ENCODE measurements at places on chromosomes 4 and X.

DNA sequence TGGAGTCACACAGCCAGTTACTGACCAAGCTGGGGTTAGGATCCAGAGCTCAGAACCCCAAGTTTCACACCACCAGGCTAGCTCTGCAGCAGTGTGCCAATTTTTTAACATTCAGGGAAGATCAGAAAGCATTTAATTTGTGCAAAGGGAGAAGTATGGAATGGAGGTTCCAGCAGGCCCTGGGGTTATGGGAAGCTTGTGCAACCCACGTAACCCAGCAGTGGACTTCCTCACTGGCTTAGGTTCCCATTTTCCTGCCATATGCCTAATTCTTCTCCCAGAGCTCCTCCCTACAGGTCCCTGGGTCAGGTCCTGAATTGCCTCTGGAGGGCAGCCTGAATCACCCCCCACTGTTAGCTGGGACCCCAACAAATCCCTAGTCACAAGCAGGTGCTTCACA is 14.0 kb downstream of the APLN start:
- DNase-seq, result no peak

DNA sequence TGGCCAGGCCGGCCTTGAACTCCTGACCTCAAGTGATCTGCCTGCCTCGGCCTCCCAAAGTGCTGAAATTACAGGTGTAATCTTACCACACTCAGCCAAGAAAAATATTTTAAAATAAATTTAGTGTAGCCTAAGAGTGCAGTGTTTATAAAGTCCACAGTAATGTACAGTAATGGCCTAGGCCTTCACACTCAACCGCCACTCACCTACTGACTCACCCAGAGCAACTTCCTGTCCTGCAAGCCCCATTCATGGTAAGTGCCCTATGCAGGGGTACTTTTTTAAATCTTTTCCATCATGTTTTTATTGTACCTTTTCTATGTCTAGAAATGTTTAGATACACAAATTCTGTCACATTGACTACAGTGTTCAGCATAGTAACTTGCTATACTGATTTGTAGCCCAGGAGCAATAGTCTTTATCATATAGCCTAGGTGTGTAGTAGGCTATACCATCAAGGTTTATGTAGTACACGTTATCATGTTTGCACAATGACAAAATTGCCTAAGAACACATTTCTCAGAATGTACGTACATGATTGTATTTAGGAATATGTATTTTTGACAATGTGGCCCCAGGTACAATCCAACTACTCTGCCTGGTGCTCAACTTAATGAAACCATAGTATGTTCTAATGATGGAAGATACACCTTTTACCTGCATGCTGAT is 455.2 kb downstream of the PCDH7 start:
- DNase-seq, result no peak

DNA sequence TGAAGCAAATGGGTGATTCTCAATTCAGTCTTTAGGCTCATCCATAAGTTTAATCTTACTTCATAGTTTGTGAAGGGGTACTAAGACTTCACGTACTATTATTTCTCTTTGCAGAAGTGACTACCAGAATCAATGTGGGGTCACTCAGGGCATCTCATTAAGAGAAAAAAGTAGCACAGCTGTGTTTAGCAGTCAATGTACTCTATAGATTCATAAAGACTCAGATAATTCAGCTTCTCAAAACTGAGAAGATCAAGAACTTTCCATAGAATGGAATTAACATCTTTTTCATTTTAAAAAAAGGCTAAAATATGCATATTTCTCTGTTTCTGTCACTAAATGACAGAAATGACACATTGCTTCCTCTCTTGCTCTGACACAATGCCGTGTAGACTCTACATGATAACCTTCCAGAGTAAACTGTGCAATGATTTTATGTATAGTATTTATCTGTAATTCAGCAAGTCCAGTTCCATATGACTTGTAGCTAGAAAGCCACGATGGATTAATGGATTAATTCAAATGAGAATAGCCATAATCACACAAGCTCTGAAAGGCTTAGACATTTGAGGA is 20.3 kb upstream of the LSM6 start:
- DNase-seq, result no peak

GRCh38 chrX:24494647-24495075 is 29.6 kb downstream of the PDK3 start:
- DNase-seq, result no peak

- no peak for DNase-seq
Measured at GRCh38 chr4:122710434-122711308, 21.8 kb upstream of the BBS12 start.

GRCh38 chr4:151347490-151348235 is 22.3 kb upstream of the SH3D19 start:
- DNase-seq, result no peak

GRCh38 chr4:106809076-106809475 is 227.0 kb downstream of the DKK2 start:
- DNase-seq, result peak; percentile 3

DNA sequence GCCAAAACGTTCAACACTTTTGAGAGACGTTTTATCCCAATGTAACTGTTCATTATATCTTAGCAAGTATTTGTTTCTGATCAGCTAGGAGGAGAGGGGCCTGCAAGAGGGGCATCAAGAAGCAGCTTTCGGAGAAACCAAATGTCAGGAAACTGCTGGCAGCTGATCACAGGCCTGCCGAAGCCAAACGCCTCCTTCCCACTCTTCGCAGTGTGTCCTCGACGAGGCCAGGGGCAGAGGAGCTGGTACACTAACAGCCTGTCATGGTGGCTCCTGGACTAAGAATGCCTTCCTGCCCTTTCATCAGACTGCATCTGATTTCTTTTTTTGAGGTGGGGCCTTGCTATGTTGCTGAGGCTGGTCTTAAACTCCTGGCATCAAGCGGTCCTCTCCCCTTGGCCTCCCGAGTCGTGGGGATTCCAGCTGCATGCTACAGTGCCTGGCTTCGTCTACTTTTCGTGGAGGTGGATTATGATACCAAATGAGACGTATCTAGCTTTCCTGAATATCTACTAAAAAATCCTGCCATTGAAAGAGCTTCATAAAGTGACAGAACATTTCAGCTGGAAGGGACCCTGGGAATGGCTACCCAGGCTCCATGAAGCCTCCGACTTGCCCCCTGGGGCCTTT is 134.8 kb downstream of the AFAP1 start:
- DNase-seq, result no peak

DNA sequence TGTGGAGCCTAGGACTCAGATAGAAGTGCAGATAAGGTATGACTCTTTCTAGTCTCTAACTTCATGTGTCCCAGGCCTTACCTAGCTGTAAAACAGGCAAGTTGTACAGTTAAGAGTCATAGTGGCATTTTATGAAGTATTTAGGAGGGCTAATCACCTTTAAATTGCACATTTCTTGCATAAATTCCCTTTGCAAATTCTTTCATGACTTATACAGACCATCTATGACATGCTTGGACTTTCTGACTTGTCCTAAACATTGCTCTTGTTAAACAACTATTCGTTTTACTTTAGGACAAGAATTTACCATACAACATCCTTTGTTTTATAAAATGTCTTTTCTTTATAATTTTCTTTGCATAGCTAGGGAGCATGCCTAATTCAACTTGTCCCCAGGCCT is 7.8 kb upstream of the RRAGB start:
- no peak for DNase-seq

GRCh38 chr4:88276952-88277710 is 7.2 kb downstream of the PPM1K start:
- no peak for DNase-seq
